SW 1271 (cell line): ENCODE measurements at places on chromosomes 7 and 10.

GRCh38 chr10:102229810-102230263 lies 3.7 kb downstream of the ELOVL3 start:
- peak; percentile 46 for DNase-seq

GRCh38 chr10:103090911-103091310 lies 102.2 kb downstream of the NT5C2 start:
- no peak for DNase-seq

DNA sequence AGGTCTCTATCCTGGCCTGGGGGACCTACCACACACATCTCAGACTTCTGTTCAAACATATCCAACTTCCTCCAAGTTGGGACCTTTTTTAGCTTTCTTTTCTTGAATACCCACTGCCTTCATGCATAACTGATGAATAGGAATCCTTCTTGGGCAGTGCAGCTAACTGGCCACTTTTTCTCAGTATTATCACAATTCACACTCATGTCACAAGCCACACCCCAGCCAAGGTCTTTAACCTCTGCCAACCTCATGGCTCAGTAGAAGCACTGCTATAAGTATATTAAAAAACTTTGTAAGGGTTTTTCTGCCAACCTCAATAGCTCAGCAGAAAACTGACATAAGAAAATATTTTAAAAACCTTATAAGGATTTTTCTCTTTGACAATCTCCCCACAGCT lies 44.5 kb downstream of the HHEX start:
- DNase-seq: no peak

GRCh38 chr7:5694221-5694754 lies 87.2 kb downstream of the RNF216 start:
- no peak for DNase-seq

- DNase-seq: peak; percentile 16
These were observed 253.6 kb downstream of the KIF20B start for GRCh38 chr10:89954787-89955566.

DNA sequence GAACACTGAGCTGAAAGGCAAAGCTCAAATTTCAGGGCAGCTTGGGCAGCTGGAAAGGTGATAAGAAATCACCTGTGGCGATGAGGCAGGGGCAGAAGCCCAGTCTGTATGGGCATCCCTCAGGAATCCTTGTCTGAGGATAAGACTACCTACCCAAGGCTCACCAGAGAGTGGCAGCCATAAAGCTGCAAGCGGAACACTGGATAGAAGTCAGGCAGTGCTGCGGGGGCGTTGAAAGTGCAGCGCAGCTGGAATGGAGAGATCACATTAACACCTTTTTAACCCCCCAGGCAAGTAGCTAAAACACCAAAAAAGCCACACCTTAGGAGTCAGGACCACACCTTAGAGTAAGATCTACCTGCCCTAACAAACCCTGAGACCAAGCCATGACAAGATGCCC lies 38.2 kb downstream of the ABCB5 start:
- no peak for DNase-seq

GRCh38 chr7:14196555-14196954 lies 207.1 kb upstream of the ETV1 start:
- DNase-seq: no peak

DNA sequence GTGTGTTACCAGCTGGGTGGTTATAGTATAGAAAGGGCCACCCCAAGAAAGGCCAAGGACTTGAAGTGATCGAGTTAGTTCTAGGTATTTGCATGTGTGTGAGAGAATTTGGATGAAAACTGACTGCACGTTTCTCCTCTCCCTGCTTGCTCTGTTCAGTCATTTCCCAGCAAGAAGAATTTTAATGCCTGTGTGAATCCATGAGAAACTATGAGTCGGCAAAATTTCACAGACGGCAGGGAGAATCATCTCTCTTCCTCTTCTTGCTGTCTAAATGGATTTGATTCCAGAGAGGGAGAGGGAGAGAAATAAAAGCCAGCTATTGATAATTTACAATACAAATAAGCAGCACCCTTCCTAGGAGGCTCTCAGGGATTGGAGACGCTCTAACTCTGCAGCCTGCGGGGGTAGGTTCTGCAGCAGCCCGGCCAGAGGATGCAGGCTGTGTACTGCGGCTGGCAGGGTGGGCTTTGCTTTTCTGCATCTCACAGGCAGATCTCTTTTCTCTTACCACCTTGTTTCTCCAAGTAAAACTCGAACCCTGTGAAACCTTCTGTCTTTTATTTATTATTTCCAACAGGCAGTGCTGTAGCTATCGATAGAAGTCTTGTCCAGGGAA lies 183.6 kb downstream of the TCF7L2 start:
- no peak for DNase-seq

GRCh38 chr7:91266689-91267090 lies 2.5 kb downstream of the FZD1 start:
- DNase-seq: no peak

GRCh38 chr10:76036962-76037361 lies 605.5 kb downstream of the LRMDA start:
- no peak for DNase-seq

- no peak for DNase-seq
These were observed 87.3 kb upstream of the EGFR start for GRCh38 chr7:54931532-54931931.

DNA sequence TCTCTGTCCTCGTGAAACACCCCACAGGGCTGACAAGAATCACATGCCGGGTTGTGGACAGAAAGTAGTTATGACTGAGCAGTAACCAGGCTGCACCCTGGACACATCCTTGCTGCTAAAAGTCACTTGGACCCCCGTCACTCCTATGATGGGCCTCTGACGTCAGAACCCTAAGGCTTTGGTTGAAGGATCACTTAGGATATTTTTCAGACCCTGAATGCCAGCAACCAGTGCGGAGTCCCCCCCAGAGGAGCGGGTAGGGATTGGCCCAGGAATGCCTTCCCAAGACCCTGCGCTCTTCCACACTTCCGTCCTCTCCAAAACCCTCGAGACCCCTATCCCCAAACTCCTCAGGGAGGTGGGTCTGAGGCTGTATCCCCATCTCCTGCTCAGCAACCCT lies 52.1 kb downstream of the CFAP46 start:
- DNase-seq: no peak

- DNase-seq: no peak
These were observed 543.3 kb downstream of the TNS3 start for GRCh38 chr7:47038621-47039020.

GRCh38 chr7:137590071-137590755 lies 246.7 kb upstream of the PTN start:
- DNase-seq: no peak

GRCh38 chr10:119652361-119652730 lies 1.2 kb downstream of the BAG3 start:
- peak; percentile 59 for DNase-seq
